ENCODE measurements at places on chromosomes 13 and 19.

- DNase-seq, result no peak
These were observed 34.4 kb upstream of the NANOS3 start for GRCh38 chr19:13842291-13843103.

- DNase-seq, result no peak
These were observed 107.0 kb upstream of the RFC3 start for GRCh38 chr13:33710924-33711323.

GRCh38 chr13:50934735-50935435 lies 25.3 kb downstream of the RNASEH2B start:
- no peak for DNase-seq

GRCh38 chr13:102845630-102846260 lies at the start of gene ERCC5:
ERCC5 (plus strand) TSS chr13:102846032; CDS start chr13:102846267, 235 bp downstream.
- DNase-seq, result peak; percentile 97

DNA sequence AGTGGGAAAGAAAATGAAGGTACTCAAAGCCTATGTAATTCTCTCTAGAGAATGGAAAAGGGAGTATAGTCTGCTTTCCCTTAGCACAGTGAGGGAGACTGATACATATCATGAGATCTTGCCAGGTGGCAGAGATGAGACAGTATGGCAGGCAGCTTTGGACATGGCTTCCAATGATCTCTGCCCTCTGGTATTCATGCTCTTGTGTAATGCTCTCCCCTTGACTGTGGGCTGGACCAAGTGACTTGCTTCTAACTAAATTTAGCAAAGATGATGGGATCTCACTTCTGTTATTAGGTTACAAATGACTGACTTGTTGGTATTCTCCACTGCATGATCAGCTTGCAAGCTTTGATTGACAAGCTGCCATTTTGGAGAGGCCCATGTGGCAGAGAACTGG lies 10.2 kb downstream of the ZNF132 start:
- DNase-seq, result no peak

DNA sequence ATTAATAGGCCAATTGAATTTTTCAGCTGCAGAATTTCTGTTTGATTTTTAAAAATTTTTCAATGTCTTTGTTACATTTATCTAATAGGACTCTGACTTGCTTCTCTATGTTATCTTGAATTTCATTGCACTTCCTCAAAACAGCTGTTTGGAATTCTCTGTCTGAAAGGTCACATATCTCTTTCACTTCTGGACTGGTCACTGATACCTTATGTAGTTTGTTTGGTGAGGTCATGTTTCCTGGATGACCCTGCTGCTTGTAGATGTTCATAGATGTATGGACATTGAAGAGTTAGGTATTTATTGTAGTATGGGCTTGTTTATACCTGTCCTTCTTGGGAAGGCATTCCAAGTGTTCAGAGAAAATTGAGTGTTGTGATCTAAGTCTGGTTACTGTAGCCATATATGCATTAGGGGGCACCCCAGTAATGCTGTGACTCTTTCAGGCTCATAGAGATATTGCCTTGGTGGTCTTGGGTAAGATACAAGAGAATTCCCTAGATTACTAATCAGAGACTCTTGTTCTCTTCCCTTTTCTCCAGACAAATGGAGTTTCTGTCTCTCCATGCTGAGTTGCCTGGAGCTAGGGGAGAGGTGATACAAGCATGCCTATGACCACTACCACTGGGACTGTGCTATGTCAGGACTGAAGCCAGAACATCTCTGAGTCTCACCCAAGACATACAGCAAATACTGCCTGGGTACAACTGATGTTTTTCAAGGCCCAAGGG lies 27.8 kb downstream of the RFC3 start:
- no peak for DNase-seq

DNA sequence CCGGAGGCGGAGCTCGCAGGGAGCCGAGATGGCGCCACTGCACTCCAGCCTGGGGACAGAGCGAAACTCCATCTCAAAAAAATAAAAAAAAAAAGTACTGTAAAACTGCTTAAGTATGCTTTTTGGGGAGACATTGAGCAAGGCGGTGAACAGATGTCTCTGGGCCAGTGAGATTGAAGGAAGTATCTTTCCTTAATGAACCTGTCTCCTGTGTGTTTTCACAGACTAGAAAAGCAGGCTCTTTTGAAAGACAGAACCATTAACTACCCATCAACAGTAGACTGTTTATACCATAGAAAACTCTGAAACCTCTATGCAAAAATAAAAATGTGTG lies 1.5 kb upstream of the ECH1 start:
- DNase-seq, result no peak
